A549 treated with ZK216348 at 1 μM for 4 hours (cell line): ENCODE measurements at places on chromosomes 4 and X. TPM values are rescaled to one million over a fixed set of nuclear protein-coding genes. Genes with fewer than 3 reads are reported as not detected.

HELT gene
- total RNA-seq: not detected in 5 replicates

ARHGEF6 gene
- 0.07 to 0.26 TPM (median 0.21 TPM) in 5 replicates for total RNA-seq

PSAPL1 gene
- total RNA-seq: 0.14 to 0.29 TPM (median 0.22 TPM) in 4 of 5 replicates, not detected in the other

PDHA2 gene
- not detected in 5 replicates for total RNA-seq

SATL1 gene
- total RNA-seq: not detected in 5 replicates

CETN2 gene
- 69.0 to 113 TPM (median 72.2 TPM) in 5 replicates for total RNA-seq

SERPINA7 gene
- not detected in 5 replicates for total RNA-seq
